Right forelimb (tissue), 1 donor: ENCODE measurements at places on chromosomes 2 and 18.

DNA sequence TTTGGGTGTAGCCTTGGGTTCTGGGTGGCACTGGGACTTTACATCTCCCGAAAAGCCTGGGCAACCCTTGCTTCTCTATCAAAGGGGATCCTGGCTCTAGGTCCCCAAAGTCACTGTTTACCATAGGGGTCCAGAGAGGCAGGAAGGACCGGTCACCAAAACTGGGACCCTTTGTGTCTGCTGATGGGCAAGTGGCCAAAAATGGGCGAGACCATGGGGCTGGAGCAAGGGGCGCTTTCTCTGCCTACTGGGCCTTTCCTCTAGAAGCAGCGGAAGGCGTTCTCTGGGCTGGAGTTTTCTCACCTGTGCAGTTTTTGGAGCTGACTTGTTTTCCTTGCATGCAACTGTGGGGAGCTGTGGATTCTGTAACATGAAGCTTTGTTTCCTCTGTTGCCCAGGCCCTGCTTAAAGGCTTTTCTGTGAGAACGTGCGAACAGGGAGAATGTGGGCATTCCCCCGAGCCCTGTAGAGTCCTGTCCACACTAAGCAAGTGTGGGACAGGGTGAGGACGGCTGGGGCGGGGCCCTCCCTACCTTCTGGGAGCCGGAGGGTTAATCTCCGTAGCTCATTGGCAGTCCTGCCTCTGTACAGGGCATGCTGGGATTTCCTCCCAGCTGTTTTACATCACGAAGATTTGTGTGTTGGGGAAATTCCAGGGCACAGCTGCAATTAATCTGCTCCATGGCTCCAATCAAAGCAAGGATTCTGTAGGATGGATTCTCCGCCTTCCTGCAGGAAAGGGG, 50.2 kb downstream of the TGOLN2 start:
- DNase-seq, result peak; percentile 88

DNA sequence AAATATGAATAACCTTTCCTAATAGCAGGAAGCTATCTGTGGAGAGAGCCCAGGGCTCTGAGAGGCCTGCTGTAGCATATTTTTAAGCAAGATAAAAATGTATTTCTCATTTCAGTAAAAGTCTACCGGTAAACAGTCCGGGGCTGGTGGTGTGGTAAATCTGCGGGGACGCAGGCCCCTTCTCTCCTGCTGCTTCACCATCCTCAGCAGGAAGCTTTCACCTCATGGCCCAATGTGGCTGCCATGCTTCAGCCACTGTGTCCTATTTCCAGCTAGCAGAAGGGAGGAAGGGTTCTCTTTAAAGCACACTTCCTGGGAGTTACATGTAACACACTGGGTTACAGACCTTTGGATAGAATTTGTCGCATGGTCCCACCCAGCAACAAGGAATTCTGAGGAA, 79.5 kb upstream of the ODC1 start:
- no peak for DNase-seq

GRCh38 chr2:54964816-54965215, 85.4 kb downstream of the RTN4 start:
- DNase-seq, result no peak

- peak; percentile 55 for DNase-seq
These were observed 345.1 kb downstream of the DYSF start for GRCh38 chr2:71798266-71799012.

GRCh38 chr2:50397992-50398765, 633.8 kb downstream of the NRXN1 start:
- no peak for DNase-seq

DNA sequence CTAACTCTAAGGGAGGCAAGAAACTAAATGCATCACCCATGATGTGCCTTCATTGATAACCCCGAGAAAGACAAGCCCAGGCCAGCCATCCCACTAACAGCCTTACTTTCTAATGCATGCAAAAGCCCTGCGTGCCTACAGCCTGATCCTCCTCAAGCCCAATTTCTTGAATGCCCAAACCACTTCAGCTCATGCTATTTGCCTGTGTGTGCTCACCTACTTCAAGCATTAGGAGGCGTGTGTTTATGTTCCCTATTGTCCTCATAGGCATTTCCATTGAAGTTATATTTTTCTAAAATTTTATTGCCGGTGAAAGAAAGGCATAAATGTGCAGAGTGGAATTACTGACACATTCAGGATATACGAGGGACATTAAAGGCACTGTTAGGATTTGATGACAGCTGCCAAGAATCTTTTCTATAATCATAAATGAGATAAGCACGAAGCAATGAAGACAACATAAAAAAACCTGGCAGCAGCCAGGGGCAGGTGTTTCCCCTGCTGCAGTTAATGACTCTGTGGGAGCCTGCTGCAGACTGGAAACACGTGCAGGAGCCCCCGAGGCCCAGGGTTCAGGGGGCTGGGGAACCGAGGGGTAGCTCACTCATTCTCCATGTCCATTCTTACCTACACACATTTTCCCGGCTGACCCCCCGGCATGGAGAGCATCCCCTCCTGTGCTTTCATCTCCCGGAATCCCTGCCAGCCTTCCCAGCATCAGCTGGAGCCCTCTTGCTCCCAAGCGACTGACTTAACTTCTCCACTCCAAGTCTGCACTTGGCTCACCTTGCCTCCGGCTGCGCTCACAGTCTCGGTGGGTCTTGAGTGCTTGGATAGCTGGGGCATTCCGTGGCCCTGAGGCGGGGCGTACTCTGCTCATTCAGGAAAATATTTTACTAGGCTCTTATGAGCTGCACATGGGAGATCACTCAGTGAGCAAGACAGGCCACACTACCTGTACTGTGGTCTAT, 292.3 kb upstream of the SIX2 start:
- peak; percentile 57 for DNase-seq

- no peak for DNase-seq
These were observed 213.4 kb downstream of the CDCA7 start for GRCh38 chr2:173568054-173568453.

DNA sequence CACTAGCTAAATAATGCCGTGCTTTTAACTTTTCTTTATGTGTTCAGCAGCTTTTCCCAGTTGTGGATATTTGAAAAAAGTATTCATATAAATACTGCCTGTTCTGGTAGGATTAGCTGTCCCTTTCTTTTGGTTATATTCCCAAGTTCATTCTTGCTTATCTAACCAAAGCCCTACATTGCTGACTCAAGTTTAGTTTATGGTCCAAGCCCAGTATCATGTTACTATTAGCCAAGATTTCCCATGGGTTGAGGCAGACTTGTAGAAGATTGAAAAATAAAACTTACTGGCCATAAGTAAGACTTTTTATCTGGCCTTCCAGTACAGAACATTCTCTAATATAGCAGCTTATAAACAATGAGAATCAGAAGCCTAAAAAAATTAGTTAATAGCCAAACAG, 49.7 kb upstream of the NFE2L2 start:
- DNase-seq, result no peak

DNA sequence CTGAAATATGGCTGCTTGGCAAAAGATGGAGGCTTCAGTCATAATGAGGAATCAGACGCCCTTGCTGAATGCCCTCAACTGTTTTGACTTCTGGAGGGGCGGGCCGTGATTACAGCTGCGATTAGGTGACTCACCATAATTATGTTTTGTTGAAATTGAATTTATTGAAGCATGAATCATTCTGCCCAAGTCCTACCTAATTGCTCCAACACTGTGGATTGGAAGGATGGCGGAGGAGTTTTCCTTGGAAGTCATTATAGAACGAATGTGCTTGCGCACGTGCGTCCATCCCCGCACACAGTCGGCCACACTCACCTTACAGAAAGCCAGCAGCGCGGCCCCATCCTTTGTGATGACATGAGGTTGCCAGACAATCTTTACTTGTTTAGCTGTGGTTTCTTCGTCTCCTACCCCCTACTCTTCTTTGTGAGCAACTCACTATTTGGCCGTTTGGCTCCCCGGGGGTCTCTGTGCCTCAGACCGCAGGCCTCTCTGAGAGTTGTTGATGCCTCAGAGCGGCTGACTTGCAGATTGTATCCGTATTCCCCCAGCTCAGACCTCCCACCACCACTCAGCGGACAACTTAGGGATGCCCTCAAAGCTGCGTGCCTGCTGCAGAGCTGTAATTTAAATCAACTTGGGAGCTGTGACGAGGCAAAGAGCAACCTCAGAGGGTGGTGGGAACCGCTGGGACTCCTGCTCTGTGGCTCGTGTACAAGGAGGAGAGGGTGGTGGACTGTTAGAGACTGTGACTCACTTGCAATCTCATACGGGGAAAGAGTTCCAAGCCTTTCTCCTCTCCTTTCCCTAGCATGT, 513.4 kb downstream of the TNS1 start:
- no peak for DNase-seq

GRCh38 chr2:20150806-20151571, 73.9 kb downstream of the SDC1 start:
- DNase-seq, result no peak

- DNase-seq, result no peak
These were observed 24.3 kb downstream of the UPP2 start for GRCh38 chr2:158125756-158126498.

DNA sequence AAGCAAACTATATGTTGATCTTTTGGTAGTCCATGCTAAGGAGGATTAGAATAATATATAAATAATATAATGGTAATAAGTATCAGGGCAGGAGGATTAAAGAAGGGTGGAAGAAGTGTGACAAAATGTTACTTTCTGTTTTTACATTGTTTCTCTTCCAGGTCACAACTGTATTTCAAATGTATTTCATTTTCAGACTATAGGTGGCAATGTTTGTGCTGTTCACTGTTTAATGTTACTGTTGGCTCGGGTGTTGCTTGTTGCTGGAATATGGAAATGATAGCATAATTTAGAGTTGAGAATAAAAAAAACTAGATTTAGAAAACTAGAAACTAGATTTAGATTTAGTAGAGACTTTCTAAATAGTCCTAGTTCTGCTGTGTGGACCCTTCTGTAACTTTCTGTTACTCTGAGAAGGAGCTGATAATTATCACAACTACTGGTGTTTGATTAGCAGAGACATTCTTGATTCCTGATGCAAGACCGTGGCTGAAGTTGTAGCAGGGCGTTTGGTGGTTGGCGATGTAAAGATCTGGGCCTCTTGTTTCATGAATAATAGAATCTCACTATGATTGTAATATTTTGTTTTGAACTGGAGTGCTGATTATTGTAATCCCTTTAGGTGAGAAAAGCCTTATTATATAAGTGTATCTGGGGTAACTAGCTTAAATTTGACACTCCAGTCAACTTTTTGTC, 7.9 kb downstream of the NEDD4L start:
- DNase-seq, result no peak

- no peak for DNase-seq
These were observed 74.6 kb downstream of the ASXL3 start for GRCh38 chr18:33652635-33653034.

GRCh38 chr2:141611-142010, 95.3 kb upstream of the FAM110C start:
- DNase-seq, result no peak

GRCh38 chr18:79400591-79401381, 5.1 kb downstream of the NFATC1 start:
- no peak for DNase-seq

DNA sequence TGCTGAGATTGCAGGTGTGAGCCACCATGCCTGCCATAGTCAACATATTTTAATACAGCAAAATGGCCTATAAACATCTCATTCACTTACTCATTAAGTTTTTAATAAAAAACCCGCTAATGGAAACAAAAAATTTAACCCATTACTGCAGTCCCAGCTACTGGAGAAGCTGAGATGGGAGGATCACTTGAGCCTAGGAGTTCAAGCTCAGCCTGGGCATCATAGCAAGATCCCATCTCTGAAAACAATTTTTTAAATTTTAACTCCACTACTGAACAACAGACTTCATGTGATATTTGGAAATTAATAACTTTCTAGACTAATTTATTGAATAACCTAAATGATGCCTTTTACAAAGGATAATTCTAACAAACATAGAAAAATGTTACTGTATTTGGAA, 5.4 kb downstream of the PPP4R3B start:
- no peak for DNase-seq

DNA sequence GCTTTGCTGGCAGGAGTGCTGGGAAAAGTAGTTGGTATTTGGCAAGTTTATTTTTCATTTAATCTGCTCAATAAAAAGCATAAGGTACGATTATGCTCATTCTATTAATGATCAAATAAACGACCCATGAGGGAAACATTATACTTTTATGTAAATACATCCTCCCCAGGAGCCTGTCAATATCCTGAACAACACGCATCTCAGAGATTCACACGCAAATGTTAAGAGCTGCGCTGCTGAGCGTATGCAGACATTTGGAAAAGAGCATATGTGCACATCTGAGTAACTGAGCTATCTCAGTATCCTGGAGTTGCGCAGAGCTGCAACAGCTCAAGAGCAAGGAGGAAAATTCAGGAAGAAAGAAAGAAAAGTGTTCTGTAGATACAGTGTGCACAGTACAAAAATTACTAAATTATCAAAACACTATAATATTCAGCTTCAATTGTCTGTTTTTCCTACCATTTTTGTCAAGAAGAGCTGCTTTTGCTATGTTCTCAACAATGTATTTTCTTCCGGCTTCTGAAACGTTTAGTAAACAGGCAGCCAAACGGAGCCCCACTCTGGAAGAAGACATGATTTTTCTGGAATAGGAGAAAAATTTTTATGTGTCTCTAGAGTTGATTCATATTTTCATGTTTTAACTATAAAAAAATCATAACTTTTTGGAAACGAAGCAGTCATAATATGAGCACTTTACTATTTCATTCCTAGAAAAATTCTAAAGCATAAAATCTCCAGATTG, 2.4 kb downstream of the FTCDNL1 start:
- no peak for DNase-seq

- DNase-seq, result no peak
These were observed 124.6 kb downstream of the NCK2 start for GRCh38 chr2:105869341-105869740.

- no peak for DNase-seq
These were observed 186.6 kb downstream of the MYO5B start for GRCh38 chr18:50008306-50008705.

- no peak for DNase-seq
These were observed 31.6 kb upstream of the RNF138 start for GRCh38 chr18:32060026-32060425.

GRCh38 chr2:160932960-160933359, 227.3 kb upstream of the TANK start:
- no peak for DNase-seq

DNA sequence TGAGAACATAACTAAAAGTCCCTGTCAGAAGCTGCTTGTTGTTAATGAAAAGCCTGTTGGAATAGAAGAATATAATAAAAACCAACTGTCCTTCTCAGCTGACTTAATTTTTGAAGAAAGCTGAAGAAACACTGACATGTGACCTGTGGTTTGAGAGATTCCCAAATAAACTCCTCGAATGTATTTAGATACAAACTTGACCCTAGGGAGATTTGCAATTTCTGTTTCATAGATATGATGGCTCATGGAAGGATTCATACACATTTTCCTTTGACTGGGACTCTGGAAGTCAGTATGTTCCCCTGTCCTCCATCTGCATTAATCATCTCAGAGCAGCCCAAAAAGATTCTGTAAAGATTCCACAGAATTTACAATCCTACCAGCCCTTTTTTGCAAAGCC, 195.1 kb downstream of the TMEM247 start:
- no peak for DNase-seq
